ENCODE measurements at places on chromosomes 2 and 18. TPM values are rescaled to one million over a fixed set of nuclear protein-coding genes. Genes with fewer than 3 reads are reported as not detected.

SULT1C4 gene
- total RNA-seq: not detected

HOXD12 gene
- not detected for total RNA-seq

INO80C gene
- total RNA-seq: 18.4 TPM

GCG gene
- total RNA-seq: not detected

SEPTIN10 gene
- 3.8 TPM for total RNA-seq

CYP27C1 gene
- total RNA-seq: not detected

PDE1A gene
- not detected for total RNA-seq

EIF2AK2 gene
- total RNA-seq: 136 TPM

OTOS gene
- not detected for total RNA-seq

DNA sequence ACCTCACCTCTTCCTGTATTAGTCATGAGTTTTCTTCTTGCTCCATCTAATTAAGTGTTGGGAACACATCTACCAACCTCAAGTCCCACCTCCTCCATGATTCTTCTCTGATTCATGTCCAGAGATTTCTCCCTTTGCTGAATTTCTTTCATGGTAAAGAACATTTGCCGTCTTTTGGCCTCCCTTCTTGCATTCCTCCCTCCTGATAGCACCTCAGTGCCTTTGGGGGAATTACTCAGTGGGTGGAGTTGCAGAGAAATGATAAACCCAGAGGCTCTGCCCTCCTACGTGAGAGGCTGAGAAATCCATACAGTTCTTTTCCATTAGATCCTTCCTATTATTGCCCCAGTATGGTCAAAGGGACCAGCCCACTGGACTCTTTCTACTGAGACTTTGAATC, 651.9 kb downstream of the SLC4A3 start:
- no peak overlapping the region for H3K4me3 ChIP-seq
- H3K27ac ChIP-seq: no peak overlapping the region
- DNase-seq: no peak

DNA sequence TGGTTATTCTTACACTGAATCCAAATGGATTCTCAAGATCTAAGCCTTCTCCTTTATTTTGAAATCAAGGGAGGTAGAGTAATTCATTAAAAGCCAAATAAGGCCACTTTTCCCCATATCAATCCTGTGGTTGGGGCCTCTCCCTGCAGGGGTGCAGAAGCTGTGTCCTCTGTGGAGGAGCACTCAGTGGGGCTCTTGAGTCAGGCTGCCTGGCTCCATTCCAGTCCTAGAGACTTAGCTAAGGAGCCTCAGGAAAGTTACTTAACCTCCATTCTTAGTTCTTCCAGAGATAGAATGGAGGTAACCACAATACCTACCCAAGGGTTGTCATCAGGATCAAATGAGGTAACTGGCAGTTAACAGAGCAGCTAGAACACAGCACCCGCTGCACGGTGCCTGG, 564.3 kb downstream of the CMPK2 start:
- no peaks in the 10 kb centered on the region for H3K36me3 ChIP-seq
- no peaks in the 10 kb centered on the region for H3K27me3 ChIP-seq
- H3K4me3 ChIP-seq: no peak overlapping the region
- no peak overlapping the region for H3K27ac ChIP-seq
- DNase-seq: no peak

GRCh38 chr2:21650569-21650968, 526.8 kb downstream of the TDRD15 start:
- no peak for DNase-seq
- H3K27ac ChIP-seq: no peak overlapping the region
- H3K4me3 ChIP-seq: no peak overlapping the region
- H3K36me3 ChIP-seq: no peaks in the 10 kb centered on the region

DNA sequence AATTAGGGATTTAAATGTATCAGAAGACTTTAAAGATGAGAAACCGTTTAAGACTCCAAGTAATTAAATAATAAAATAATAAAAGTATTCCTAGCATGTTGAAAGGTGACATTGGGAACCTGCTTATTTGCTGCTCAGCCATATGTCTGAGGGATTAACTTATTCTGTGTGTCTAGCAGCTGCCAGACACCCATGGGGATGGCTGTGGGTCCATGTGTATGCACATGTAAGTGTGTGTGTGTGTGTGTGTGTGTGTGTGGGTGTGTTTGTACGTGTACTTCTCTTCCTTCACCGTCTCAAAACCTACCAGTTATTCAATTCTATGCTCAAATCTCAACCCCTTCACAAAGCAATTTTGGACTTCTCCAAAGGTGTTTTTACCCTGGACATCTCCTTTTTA, 124.5 kb downstream of the SETBP1 start:
- H3K27me3 ChIP-seq: peaks cover 17% of the 10 kb centered on the region
- no peak overlapping the region for H3K27ac ChIP-seq
- H3K4me1 ChIP-seq: peaks cover 24% of the 10 kb centered on the region
- H3K4me3 ChIP-seq: no peak overlapping the region

DNA sequence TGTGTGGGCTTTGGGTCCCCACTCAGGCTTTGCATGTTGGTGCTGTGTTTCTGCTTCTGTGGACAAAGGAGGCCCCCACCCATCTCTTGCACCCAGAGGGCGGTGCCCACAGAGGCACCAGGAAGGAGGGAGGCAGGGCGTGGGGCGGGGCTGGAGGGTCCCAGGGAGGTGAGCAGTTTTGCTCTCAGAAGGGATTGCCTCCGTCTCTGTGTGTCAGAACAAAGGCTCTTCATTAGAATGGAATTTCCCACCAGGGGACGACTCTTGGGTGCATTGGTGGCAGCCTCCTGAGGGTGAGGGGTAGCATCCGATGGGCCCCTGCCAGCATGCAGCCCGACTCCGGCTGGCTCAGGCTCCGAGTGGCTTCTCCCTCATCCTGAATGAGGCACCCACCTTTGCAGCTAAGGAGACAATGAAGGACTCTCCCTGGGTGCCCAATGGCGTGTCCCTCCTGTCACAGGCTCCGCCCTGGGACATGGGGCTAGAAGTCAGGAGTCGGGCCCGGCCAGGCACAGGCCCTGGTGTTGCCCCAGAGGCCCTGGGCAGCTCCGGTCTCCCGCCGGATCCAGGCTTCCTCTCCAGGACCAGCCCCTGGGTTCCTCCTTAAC, 7.0 kb upstream of the ERFE start:
- H3K27ac ChIP-seq: no peak overlapping the region
- DNase-seq: no peak
- no peaks in the 10 kb centered on the region for H3K27me3 ChIP-seq

GRCh38 chr2:222805591-222806304, 55.1 kb upstream of the ACSL3 start:
- no peak overlapping the region for H3K4me3 ChIP-seq
- H3K4me1 ChIP-seq: no peaks in the 10 kb centered on the region
- H3K36me3 ChIP-seq: no peaks in the 10 kb centered on the region
- H3K27ac ChIP-seq: no peak overlapping the region
- peaks cover 14% of the 10 kb centered on the region for H3K27me3 ChIP-seq
- no peak for DNase-seq

- H3K27ac ChIP-seq: no peak overlapping the region
- DNase-seq: no peak
- no peak overlapping the region for H3K4me3 ChIP-seq
- H3K4me1 ChIP-seq: no peaks in the 10 kb centered on the region
- H3K36me3 ChIP-seq: no peaks in the 10 kb centered on the region
Measured at GRCh38 chr2:53208815-53209214, 558.8 kb upstream of the CHAC2 start.

DNA sequence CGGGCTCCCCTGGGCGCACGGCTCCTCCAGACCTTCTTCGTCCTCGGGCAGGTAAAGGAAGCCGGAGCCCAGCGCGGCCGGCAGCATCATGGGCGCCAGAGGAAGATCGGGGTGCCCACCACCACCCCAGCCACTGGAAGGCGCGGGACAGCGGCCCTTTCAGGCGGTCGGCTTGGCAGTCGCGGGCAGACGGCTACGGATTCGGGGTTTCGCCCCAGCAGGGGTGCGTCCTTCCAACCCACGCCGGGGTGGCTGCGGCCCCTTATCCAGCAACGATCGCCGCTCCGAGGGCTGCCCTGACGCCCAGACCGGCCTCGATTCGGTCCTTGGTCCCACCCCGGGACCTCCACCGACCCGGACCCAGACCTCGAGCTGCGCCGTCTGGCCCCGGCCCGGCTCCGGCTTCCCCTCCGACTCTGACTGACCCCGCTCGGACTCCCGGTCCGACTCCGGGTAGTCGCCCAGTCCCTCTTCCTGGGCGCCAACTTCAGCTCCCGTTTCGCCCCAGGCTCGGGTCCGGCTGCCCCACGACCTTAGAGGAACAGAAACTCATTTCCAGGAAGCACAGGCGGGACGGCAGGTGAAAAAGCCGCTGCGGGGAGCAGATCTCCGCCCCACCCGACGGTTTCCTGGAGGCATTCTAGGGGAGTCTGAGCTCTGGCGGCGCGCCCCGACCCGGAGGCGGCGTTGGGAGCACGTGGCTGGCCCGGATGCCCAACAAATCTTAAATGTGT, 30.2 kb upstream of the SSB start:
- H3K4me3 ChIP-seq: peak overlapping the region; percentile 75
- DNase-seq: peak; percentile 48
- H3K4me1 ChIP-seq: peaks cover 26% of the 10 kb centered on the region
- H3K27me3 ChIP-seq: peaks cover 5% of the 10 kb centered on the region
- H3K27ac ChIP-seq: no peak overlapping the region
- H3K36me3 ChIP-seq: no peaks in the 10 kb centered on the region

DNA sequence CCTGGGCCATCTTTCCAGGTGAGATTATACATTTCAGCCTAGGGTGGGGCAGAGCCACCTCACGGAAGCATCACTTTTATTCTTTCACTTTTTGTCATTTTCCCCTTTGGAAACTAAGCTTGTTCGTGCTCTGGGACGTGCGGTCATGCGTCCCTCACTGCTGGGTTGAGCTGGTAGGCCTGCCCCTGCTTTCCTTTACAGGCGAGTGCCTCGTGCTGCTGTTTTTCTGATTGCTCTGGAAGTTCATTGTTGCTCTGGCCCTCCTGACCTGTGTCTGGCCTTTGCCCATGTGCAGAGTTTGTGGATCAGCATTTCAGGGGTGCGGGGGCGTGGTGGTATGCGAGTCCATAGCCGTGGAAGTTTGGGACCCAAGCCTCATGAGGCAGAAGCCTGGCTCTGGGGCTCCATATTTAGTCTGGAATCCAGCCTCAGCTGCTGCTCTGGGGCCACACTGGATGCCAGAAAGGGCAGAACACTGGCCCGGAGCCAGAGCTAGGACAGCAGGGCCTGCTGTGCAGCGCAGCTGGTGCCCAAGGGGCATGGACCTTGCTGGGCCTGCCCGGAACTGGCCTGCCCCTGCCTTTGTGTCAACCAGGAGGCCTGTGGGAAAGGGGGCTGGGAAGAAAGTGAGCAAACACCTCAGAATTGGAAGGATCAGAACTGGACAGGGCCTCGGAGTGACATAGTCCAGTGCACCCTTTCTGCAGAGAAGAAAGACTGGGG, 51.1 kb downstream of the CTIF start:
- H3K27me3 ChIP-seq: no peaks in the 10 kb centered on the region
- H3K36me3 ChIP-seq: no peaks in the 10 kb centered on the region
- no peaks in the 10 kb centered on the region for H3K4me1 ChIP-seq

GRCh38 chr2:60648191-60648590, 94.7 kb upstream of the BCL11A start:
- H3K36me3 ChIP-seq: no peaks in the 10 kb centered on the region
- peaks cover 20% of the 10 kb centered on the region for H3K27me3 ChIP-seq
- no peak overlapping the region for H3K27ac ChIP-seq

GRCh38 chr2:201835066-201835465, 28.7 kb downstream of the CDK15 start:
- H3K4me1 ChIP-seq: peaks cover 2% of the 10 kb centered on the region
- peaks cover 21% of the 10 kb centered on the region for H3K27me3 ChIP-seq

All from activated CD4-positive, alpha-beta memory T cell treated with anti-CD3 and anti-CD28 coated beads, Interleukin-2, amount 10 ng/mL, durations not matched to agents 7 days and 5 days (primary cell).